ENCODE measurements at places on chromosomes 2 and 18.

DNA sequence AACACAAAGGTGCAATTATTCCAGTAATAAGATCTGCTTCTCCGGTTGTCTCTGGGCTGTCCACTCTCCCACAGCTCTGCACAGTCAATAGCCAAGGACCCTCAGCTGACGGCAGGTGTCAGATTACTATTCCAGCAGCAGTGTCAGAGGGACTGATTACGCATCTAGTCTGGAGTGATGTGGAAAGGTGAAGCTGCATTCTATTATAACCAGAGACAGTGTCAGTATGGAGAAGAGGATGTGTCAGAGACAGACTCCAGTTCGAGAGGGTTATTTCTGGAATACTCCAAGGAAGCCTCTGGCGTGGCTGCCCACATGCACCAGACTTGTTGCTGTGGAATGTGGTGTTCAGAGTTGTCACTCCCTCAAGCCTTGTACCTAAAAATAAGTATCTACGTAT, 163.6 kb upstream of the TMEM200C start:
- no peak for DNase-seq

DNA sequence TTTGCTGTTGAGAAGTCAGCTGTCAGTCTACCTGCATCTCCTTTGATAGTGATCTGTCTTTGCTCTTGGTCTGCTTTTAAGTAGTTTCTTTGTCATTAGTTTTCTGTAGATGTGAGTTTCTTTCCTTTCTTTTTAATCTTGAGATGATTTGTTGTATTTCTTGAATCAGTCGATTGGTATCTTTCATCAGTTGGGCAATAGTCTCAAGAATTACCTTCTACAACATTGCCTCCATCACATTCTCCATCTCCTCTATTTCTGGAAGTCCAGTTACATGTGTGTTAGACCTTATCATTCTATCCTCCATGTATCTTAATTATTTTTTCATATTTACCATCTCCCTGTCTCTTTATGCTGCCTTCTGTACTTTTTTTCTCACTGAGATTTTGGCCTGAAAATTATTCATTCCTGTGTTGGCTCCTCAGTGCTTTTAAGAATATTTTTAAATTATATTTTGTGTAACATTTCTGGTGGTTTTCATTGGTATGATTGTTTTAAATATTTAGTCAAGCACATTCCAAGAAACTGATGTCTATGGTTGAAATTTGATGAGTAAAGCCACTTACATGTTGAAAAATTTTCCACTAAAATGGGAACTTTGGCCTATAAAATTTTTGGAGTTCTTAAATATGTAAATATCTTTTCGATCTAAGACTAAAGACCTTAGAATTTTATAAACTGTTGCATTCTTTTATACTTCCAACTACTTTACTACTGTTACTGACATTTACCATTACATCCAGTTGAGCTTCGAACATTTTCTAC, 239.5 kb upstream of the MGAT5 start:
- DNase-seq = no peak

- no peak for DNase-seq
Measured at GRCh38 chr18:199214-199613, 40.9 kb downstream of the USP14 start.

DNA sequence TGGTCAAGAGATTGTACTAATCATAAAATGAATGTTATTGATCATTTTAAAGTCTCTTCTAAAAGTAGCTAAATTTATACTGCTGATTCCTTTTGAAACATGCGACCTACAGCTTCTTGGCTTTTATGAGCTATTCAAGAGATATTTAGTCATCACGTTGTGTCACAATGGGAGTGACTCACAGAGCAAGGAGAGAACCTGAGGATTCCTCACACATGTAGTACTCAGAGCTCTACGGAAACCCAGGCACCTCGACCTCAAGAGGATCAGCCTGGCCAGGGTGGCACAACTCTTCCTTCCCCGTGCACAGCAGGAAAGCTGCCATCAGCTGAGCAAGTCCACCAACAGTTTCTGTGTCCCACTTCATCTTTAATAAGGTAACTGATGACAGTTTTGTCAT, at the start of gene DHRS9:
Gene DHRS9 (plus strand): TSS at position 223 of the 400 bp plus-strand sequence. CDS start 12,019 bp downstream, outside the sequence.
- no peak for DNase-seq

- DNase-seq = no peak
Measured at GRCh38 chr2:30193104-30193681, 38.1 kb upstream of the LBH start.

- no peak for DNase-seq
Measured at GRCh38 chr2:229800997-229801754, 86.8 kb upstream of the DNER start.

GRCh38 chr2:237474931-237475703, 11.9 kb upstream of the MLPH start:
- peak; percentile 40 for DNase-seq

DNA sequence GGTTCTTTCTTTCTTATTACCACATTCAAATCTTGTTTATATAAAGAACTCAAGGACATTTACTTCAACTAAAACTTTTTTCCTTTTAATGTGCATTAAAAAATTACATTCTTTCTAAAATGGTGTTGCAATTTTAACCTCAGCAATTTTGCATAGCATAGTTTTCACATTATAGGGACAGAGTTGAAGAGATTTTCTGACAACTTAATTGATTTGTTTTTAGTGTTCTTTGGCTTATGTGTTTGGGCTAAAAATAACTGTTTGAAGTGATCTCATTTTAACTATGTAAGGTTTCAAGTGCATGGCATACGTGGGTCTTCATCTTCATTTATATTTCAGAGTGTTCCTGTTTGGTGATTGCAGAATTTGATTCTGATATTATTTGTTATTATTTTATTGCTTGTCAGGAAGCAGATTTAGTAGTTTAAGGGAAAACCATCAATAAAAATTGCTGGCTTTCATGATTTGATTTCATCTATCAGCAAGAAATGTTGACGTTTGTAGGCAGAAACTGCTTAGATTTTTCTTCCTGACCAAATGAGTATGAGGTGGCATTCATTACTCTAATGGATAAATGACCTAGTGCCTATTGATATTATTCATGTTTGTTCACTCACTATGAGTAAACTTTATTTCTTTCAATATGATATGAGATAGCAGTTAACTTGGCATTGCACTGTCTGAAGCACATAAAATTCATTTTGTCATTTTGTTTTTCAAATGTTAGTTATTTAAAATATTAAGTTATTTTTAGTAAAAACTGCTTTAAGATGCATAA, 398.4 kb downstream of the NUP35 start:
- no peak for DNase-seq

DNA sequence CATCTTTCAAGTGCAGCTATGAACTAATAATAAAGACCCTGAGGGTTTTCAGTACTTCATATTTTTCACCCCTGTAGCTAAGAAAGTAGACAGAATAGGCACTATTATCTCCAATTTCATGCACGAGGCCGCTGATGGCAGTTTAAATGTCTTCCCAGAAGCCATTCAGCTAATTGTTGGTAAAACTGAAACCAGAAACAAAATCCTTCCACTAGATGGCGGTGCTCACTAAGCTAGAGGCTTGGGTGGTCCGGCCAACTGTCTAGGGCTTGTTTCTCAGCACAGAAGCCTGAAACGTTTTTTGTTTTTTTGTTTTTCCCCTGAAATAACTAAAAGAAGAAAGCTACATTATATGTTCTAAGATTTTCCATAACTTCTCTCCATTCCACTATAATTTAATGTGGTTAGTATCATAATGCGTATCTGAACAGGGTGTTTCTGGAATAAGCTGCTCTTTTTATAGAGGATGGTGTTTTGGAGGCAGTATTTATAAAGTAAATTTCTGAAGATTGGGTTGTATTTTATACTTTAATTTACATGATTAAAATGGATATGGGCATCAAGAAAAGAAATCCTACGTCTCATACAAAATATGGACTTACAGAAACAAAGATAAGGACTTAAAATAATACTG, 159.4 kb downstream of the PIK3C3 start:
- peak; percentile 81 for DNase-seq

DNA sequence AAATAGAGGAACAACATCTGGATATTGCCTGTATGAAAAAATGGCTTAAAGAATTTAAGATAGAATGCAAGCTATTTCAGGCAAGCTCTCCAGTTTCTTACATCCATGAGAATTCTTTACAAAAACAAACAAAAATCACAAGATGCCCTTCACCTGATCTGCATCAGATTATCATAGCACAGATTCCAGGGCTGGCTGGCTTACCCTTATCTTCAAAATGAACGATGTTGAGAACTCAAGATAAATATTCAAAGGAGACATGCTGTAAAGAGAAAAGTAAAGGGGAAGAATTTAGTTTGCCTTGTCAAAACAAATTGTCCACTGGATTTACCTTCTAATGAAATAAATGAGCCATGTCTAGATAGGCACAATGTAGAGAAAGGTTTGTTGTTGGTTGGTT, 18.7 kb upstream of the SLC40A1 start:
- no peak for DNase-seq

- no peak for DNase-seq
Measured at GRCh38 chr2:16100006-16100405, 159.7 kb downstream of the MYCN start.

DNA sequence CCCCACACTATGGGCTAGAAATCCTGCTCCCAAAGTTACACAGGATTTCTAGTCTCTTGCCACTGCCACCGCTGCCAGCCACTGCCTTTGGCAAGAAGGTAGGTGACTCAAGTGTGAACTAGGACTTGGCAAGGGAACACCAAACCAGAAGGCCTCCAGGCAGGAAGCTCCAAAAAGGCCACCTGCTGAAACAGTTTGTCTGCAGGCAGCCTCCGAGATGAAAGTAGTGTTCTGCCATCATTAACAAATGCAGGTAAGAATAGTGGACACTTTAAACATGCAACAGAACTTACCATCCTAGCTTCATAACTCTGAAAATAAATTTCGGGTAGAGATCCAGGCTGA, 3.9 kb downstream of the ANKRD44 start:
- DNase-seq = no peak

DNA sequence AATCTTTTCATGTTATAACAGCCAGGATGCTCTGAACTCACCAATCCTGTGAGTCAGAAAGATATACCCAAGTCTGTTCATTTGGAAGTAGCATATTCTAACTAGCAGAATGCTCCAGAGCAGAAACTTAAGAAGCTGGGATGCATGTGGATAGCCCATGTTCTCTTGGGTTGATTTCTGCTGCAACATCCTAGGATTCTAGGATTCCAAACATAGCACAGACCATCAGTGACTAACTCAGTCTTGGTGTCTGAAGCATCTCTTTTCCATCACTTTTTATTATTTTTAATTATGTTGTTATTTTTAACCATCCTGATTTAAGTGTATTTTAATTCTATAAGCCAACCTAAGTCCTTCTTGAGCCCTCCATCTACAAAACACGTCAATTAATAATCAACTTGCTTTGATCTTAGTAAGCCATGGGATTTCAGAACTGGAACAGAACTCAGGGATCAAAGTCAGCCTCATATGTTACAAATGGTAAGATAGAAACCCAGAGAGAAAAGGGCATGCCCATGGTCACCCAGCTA, 85.4 kb downstream of the OSR1 start:
- no peak for DNase-seq

DNA sequence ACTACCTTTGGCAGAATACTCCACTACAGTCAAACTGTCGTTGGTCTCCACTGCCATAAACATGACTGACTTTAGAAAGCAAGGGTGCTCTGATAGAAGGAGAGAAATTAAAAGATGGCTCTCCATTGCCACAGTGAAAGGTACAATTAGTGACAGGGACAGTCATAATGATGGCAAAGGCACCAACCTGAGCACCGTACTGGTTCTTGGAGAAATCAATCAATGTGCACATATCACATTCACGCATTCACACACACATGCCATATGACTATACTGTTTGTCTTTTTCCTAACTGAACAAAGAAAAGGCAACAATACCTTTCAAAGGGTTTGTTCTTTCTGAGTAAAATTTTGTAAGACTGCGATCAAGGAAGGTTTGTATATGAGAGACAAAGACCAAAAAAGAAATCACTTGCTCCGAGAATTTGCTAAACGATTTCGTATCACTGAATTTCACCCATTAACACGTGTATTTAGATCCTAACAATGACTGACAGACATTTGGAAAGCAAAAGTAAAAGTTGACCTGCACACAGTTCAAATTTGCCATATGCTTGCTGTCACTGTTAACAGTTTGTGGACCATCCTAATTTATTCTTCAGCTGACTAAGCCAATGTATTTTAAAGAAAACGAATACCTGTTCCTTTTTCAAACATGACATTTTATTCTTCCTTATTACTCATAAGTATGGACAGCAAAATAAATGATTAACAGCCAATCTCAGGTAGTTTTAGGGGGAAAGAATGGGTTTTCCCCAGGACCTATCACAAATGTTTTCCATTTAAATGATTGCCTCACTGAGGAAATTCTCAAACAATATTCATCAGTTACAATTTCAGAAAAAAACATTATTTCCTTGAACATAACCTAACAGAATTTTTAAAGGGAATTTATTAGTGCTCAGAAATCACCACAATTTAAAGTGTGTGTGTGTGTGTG, 644.4 kb downstream of the ZEB2 start:
- no peak for DNase-seq

DNA sequence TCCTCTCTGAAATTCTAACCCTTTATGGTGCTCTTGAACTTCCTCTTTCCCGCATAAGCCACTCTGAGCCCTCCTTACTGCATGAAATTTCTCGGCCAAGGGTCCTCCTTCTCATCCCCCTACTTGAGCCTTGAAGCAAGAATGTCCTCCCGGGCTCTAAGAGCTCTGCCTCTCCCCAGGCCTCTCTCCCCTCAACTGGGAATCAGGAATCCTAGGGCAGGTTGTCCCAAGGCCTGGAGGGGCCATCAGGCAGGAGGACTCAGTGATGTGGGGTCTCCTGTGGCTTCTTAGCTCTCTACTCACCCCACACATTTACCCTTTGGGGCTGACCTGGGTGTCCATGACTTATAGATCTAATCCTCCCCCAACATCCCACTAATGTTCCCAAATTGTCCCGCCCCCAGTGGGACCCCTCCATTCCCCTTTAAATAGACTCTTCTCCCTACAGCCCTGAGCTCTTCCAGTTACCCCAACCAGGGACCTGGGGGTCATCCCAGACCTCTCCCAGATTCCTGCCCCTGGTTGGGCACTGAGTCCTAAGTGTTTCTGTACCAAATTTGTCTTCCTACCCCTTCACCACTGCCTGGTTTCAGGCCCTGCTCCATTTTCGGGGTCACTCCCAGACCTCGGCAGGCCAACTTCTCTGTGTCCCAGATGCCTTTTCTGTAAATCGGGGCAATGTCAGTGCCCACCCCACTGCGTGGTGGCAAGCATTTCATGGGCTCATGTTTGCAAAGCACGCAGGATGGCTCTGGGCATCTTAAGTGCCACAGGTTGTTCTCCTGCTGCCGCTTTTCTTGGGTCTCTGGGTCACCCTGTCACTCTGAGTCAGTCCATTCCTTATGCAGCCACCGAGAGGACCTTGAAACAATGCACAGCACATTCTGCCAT, 171.2 kb downstream of the ASB1 start:
- no peak for DNase-seq

DNA sequence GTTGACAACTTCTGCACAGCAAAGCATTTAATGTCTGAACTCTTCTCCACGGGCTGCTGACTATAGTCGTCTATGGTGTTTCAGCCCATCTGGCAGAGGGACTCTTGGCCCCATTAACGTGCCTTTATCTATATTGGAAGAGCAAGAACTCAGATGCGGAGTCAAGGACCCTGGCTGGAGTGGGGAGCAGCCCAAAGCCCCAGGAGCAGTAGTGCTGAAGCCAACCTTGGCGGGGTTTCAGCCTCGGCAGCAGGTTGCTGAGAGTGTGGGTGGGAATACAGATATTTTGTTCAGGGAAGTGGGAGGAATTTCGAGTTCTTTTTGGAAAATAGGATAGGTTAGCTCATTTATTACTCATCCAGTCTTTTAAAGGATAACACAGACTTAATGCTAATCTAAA, 34.2 kb downstream of the TMEM17 start:
- no peak for DNase-seq

Data from NCI-H2171 (cell line).